Common myeloid progenitor, CD34-positive (primary cell): ENCODE measurements at places on chromosomes 11 and 22.

- H3K4me3 ChIP-seq = no peak overlapping the region
- DNase-seq = no peak
- H3K4me1 ChIP-seq = no peaks in the 10 kb centered on the region
Measured at GRCh38 chr11:87193756-87194470, 156.2 kb downstream of the TMEM135 start.

GRCh38 chr11:69268911-69269310 is 25.0 kb upstream of the MYEOV start:
- H3K27me3 ChIP-seq = no peaks in the 10 kb centered on the region
- no peak overlapping the region for H3K4me3 ChIP-seq
- H3K36me3 ChIP-seq = no peaks in the 10 kb centered on the region

DNA sequence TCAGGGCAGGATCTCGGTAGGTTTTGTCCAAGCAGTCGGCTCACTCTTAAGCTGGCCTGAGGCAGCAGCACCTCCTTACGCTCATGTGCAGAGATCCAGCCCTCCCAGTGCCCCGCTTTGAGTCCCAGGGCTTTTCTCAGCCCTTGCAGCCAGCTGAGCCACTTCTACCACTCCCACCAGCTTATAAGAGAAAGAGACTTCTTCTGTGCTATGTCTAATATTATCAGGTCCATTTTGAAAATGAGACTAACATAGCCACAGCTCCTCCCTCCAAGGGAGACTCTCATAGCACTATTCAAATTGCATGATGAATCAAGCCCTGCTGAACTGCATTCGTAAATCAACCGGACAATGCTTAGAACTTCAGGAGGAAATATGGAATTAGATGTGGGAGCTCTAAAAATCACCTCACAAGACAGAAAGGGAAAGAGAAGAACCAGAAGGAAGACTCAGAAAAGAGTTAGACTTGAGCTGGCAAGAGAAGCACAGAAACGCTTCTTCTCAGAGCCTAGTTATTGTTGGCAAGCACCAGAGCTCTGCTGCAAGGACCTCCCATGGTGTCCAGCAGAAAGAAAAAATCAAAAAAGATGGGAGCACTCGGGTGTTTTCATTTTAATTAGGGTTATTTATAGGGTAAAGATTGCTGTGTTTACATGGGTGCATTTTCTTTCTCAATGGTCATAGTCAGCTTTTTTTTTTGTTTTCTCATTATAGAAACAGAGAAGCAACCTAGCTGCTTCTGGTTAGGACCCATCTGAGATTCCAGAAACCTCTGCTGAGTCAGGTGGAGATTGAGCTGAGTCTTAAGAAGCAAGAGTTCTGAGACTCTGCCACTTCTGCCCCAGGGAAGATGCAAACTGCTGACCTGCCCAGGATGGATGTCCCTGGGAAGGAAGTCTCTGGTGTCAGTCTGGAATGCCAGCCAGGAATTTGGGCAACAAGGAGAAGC is 181.4 kb downstream of the ETS1 start:
- H3K36me3 ChIP-seq = no peaks in the 10 kb centered on the region
- H3K27me3 ChIP-seq = no peaks in the 10 kb centered on the region
- H3K27ac ChIP-seq = no peak overlapping the region
- no peak for DNase-seq

DNA sequence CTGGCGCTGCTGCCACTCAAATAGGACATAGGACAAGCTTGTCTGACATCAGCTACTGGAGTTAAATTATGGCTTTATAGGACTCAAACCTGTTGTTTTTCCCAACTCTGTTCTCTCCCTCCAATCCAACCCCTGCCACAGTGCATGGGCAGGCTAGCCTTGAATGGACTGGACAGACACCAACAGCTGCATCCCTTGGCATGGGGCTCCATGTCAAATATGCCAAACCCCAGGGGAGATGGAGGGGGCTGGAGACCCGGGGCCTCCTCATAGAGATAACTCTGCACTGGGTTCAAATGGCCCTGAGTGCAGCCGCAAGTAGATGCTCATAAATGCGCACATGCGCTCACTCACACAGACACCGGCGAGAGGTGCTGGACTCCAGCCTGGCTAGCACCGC is 28.9 kb downstream of the CD5 start:
- H3K36me3 ChIP-seq = peaks cover 7% of the 10 kb centered on the region
- H3K27me3 ChIP-seq = no peaks in the 10 kb centered on the region
- H3K4me3 ChIP-seq = no peak overlapping the region
- H3K4me1 ChIP-seq = peaks cover 8% of the 10 kb centered on the region
- no peak for DNase-seq

DNA sequence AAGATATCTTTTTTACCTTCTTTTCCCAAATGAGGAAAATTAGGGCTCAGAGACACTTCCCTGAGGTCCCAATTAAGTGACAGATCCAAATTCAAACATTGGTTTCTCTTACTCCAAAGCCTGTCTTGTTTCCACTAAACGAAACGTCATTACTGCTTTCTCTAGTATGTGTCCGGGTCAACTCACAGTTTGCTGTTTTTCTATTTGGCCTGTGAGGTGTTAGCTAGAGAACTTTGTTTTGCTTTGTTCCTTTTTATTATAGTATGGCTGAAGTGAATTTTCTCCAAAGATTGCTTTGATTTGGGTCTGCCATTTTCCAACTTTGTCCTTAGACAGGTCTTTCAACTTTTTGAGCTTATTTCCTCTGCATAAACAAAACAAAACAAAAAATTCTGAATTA is 179.6 kb downstream of the UVRAG start:
- no peaks in the 10 kb centered on the region for H3K27me3 ChIP-seq
- no peak for DNase-seq
- H3K4me3 ChIP-seq = no peak overlapping the region
- peaks cover 3% of the 10 kb centered on the region for H3K36me3 ChIP-seq
- no peaks in the 10 kb centered on the region for H3K4me1 ChIP-seq
